Activated CD4-positive, alpha-beta memory T cell treated with anti-CD3 and anti-CD28 coated beads for 36 hours (primary cell): ENCODE measurements at places on chromosomes 6 and 20. TPM values are rescaled to one million over a fixed set of nuclear protein-coding genes. Genes with fewer than 3 reads are reported as not detected.
A peak's percentile ranks its signal among the peaks of the same experiment; 100 is the strongest.

DNA sequence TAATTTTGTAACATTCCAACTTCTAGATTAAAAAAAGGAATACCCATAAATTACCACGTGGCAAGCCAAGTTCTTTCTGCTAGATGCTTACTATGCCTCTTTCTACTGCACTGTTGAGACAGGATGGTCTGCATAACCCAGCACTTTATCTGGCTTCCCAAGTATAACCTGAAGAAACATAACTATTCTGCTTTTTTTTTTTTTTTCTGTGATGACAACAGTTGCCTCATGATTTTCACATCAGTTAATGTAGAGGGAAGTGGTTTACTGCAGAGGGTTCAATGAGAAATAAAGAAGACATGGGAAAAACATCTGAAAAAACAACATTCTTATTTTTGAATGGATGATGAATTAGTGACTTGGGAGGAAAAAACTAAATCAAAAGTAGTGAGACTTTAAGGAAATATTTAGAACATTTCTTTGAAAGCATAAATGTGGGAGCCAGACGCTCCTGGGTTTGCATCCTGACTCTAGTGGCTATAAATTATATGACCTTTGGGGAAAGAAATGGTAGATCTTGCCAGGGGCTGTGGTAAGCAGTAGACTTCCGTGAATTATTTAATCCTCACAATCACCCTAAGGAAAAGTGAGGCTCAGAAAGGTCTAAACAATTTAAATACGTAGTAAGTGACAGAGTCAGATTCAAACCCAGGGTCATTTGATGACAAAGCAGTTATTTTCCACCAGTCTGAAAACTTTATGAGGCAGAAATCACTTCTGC, 230.7 kb downstream of the PHACTR1 start:
- H3K36me3 ChIP-seq = no peaks in the 10 kb centered on the region
- H3K27me3 ChIP-seq = peaks cover 13% of the 10 kb centered on the region
- H3K27ac ChIP-seq = no peak overlapping the region
- H3K4me3 ChIP-seq = no peak overlapping the region
- no peak for DNase-seq

The DSP gene
- 0.12 TPM for total RNA-seq

The MUCL3 gene
- total RNA-seq = not detected

DNA sequence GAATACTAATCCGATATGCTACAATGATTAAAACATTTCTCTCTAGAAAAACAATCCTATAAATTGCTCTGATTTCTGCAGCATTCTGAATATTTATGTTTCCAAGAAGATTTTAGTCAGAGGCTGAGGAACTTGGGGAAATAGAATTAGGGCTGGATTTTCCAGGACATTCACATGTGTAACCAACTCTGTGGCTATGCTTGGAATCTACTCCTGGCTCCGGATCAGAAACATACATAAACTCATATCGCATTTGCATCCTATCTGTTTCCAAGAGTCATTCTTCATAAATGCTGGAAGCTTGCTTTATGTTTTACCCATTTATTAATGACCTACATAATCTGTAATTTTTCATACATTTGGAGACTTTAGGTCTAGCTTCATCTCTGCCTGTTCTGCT, 459.9 kb upstream of the MARCKS start:
- H3K36me3 ChIP-seq = no peaks in the 10 kb centered on the region
- no peak overlapping the region for H3K4me3 ChIP-seq
- no peaks in the 10 kb centered on the region for H3K4me1 ChIP-seq
- H3K27ac ChIP-seq = no peak overlapping the region
- no peaks in the 10 kb centered on the region for H3K27me3 ChIP-seq
- DNase-seq = no peak

- H3K4me3 ChIP-seq = no peak overlapping the region
- no peaks in the 10 kb centered on the region for H3K4me1 ChIP-seq
- no peaks in the 10 kb centered on the region for H3K36me3 ChIP-seq
- H3K27me3 ChIP-seq = no peaks in the 10 kb centered on the region
- no peak overlapping the region for H3K27ac ChIP-seq
- no peak for DNase-seq
Observed at GRCh38 chr6:10210052-10210451, 204.8 kb downstream of the TFAP2A start.

GRCh38 chr6:156980515-156980914, 203.3 kb downstream of the ARID1B start:
- no peaks in the 10 kb centered on the region for H3K36me3 ChIP-seq
- peak overlapping the region; percentile 10 for H3K27ac ChIP-seq
- no peak overlapping the region for H3K4me3 ChIP-seq
- H3K27me3 ChIP-seq = no peaks in the 10 kb centered on the region
- DNase-seq = no peak
- H3K4me1 ChIP-seq = peaks cover 80% of the 10 kb centered on the region

- H3K4me1 ChIP-seq = no peaks in the 10 kb centered on the region
- H3K36me3 ChIP-seq = no peaks in the 10 kb centered on the region
- DNase-seq = no peak
- H3K4me3 ChIP-seq = no peak overlapping the region
- H3K27me3 ChIP-seq = peaks cover 40% of the 10 kb centered on the region
Observed at GRCh38 chr6:1365686-1366085, 23.7 kb upstream of the FOXF2 start.

DNA sequence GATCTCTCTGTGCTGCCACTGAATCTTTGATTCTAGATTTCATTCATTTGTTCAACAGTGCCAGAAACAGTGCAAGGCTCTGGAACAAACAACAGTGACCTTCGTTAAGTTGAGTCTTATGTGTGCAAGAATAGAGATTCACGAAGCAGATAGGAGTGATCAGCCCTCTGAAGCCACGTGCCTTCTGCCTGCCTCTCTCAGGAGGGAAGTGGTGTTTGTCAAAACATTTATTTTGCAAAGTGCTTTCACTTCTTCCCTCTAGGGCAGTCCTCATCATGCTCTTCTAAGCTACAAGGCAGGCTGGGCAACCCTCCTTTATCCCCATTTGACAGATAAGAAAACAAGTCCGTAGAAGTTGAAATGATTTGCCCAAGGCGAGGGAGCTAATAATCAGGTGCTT, 204.3 kb downstream of the TFAP2C start:
- peaks cover 23% of the 10 kb centered on the region for H3K27me3 ChIP-seq
- no peak overlapping the region for H3K27ac ChIP-seq
- no peak overlapping the region for H3K4me3 ChIP-seq

- H3K27me3 ChIP-seq = no peaks in the 10 kb centered on the region
- peaks cover 65% of the 10 kb centered on the region for H3K36me3 ChIP-seq
- no peak overlapping the region for H3K4me3 ChIP-seq
- H3K27ac ChIP-seq = peak overlapping the region; percentile 40
- peaks cover 53% of the 10 kb centered on the region for H3K4me1 ChIP-seq
Observed at GRCh38 chr6:106547601-106548453, 81.5 kb downstream of the RTN4IP1 start.
